ENCODE measurements at places on chromosomes 3 and 15.

DNA sequence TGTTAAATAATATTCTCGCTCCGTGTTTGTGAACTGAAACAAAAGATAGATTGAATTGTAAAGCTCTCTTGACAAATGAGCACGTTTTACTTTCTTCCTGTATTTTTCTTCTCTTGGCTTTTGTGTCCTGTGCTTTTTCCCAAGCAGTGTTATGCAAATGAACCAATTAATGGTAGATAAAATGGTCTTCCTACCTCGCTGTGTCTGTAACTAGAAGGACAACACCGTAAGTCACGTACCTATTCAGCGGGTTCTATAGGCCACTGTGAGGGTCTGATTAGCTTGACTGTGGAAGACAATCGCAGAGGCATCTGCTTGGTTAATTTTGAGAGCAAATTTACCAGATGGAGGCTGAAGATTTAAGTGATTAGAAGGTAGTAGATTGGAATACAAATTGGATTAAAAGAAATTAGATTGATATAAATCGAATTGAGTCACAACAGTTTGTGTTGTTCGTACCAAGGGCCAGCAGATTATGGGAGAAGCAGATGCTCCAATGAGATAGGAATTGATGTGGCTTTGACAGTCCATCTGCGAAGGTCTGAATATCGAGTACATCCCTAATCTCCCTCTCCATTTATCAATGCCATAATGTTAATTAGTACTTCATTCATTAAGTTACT is 40.2 kb downstream of the ROBO2 start:
- peaks cover 14% of the 10 kb centered on the region for H3K4me1 ChIP-seq
- no peak overlapping the region for H3K4me3 ChIP-seq
- no peaks in the 10 kb centered on the region for H3K36me3 ChIP-seq
- DNase-seq = peak; percentile 34
- H3K27ac ChIP-seq = no peak overlapping the region

GRCh38 chr15:80798911-80799310 is 19.7 kb downstream of the CEMIP start:
- H3K4me3 ChIP-seq = no peak overlapping the region
- no peaks in the 10 kb centered on the region for H3K27me3 ChIP-seq
- no peak overlapping the region for H3K27ac ChIP-seq
- no peaks in the 10 kb centered on the region for H3K4me1 ChIP-seq

DNA sequence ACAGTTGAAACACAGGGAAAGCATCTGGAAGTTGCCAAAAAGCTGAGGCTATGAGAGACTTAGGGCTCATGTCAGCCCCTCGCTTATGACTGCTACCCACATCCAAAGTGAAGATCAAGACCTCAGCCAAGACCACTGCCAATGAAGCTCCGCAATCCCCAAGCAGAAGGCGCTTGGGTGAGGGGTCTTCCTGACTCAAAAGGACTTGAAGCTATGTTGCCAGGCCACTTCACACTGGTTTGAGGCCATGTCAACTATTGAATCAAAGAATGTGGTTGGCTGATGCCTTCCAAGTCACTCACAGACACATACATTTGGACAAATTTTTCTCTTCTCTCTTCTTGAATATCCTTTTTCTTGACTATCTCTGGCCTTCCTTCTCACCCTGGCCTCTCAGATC is 928 bp upstream of the CCR4 start:
- H3K4me1 ChIP-seq = no peaks in the 10 kb centered on the region
- DNase-seq = no peak
- no peaks in the 10 kb centered on the region for H3K27me3 ChIP-seq
- no peak overlapping the region for H3K4me3 ChIP-seq

GRCh38 chr3:124887177-124887931 is at the start of gene ITGB5:
Gene ITGB5, minus strand, starts transcription at chr3:124887365. Its CDS starts 365 bp downstream, at chr3:124887000.
- H3K4me1 ChIP-seq = peaks cover 20% of the 10 kb centered on the region
- H3K27me3 ChIP-seq = no peaks in the 10 kb centered on the region
- H3K4me3 ChIP-seq = peak within 1 kb of the TSS; percentile 87
- DNase-seq = peak; percentile 67
- peaks cover 5% of the 10 kb centered on the region for H3K36me3 ChIP-seq

GRCh38 chr3:120181632-120182031 is 87.4 kb upstream of the GSK3B start:
- no peak for DNase-seq
- no peaks in the 10 kb centered on the region for H3K4me1 ChIP-seq
- no peaks in the 10 kb centered on the region for H3K27me3 ChIP-seq
- H3K4me3 ChIP-seq = no peak overlapping the region
- H3K36me3 ChIP-seq = no peaks in the 10 kb centered on the region

DNA sequence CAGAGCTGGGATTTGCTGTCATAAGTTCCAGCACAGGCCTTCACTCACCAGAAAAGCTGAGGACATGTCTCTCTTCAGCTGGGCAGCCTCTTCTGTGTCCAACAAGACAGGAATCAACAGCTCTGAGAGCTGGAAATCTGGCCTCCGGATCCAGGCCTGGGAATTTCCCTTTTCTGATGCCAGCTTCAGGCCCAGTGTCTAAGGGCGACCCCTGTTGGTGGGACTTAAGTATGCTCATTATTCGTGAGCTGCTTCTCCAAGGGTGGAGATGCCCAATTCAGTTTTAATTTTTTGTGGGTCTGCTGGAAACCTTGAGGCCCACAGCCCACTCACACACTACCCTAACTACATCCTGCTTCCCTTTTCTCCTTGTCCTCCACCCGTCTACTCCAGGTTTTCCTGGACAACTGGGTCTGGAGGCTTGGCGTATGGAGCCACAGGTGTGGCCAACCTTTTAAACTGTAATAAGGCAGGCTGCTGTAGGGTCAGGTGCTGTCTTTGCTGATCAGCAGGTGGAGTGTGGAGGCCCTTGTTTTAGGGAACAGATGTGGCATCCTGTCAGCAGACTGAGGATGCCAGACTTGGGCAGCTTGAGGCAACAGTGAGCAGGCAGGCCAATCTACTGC is 2.6 kb upstream of the CEMIP start:
- H3K27ac ChIP-seq = no peak overlapping the region
- no peak overlapping the region for H3K4me3 ChIP-seq
- DNase-seq = peak; percentile 68
- no peaks in the 10 kb centered on the region for H3K36me3 ChIP-seq
- H3K27me3 ChIP-seq = peaks cover 8% of the 10 kb centered on the region
- no peaks in the 10 kb centered on the region for H3K4me1 ChIP-seq
